ENCODE measurements at places on chromosomes 6 and 20.

GRCh38 chr6:88301888-88302768, 136.0 kb upstream of the CNR1 start:
- DNase-seq, result no peak

- no peak for DNase-seq
Observed at GRCh38 chr6:141056945-141057625, 1075.6 kb upstream of the GJE1 start.

DNA sequence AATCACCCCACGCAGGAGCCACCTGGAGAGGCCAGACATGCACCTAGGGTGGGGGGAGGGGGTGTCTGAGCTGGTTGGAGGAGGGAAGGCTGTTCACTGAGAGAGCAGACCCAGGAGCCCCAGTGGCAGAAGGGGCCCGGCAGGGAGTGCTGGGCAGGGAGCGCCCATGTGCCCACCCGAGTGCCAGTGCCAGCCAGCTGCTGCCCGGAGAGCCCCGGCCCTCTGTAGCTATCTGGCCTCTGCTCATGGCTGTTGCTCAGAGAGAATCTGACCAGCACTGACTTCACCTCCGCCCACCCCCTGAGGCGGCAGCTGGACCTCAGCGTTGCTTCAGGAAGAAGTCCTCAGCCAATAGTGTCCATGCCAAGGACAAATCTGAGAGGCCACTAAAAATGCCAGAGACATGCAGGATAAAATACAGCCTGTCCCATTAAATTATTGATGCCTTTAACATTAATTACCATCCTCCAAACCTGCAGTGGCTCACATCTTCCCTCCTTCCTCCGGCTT, 22.8 kb downstream of the SLC17A9 start:
- no peak for DNase-seq

- no peak for DNase-seq
Observed at GRCh38 chr6:78867020-78867369, 356 bp upstream of the IRAK1BP1 start.

- peak; percentile 15 for DNase-seq
Observed at GRCh38 chr6:73339340-73339739, 14.7 kb downstream of the DPPA5 start.

DNA sequence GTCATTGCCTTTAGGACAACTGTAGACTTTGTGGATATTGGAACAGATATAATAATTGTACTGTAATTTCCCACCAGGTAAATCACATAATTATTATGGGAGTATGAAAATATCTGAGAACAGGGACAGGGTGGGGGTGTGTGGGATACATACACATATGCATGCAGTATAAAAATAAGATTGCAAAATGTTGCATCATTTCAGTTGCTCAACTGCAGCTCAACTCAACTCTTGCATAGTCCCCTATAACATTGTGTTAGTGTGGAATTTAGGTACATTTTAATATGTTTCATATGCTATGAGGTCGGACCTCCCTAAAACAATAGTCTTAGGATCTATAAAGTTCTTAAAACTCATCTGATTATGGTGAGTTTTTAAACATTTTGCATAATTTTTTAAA, 275.0 kb upstream of the FLRT3 start:
- no peak for DNase-seq

GRCh38 chr6:5997420-5997987, 9.2 kb downstream of the NRN1 start:
- no peak for DNase-seq

DNA sequence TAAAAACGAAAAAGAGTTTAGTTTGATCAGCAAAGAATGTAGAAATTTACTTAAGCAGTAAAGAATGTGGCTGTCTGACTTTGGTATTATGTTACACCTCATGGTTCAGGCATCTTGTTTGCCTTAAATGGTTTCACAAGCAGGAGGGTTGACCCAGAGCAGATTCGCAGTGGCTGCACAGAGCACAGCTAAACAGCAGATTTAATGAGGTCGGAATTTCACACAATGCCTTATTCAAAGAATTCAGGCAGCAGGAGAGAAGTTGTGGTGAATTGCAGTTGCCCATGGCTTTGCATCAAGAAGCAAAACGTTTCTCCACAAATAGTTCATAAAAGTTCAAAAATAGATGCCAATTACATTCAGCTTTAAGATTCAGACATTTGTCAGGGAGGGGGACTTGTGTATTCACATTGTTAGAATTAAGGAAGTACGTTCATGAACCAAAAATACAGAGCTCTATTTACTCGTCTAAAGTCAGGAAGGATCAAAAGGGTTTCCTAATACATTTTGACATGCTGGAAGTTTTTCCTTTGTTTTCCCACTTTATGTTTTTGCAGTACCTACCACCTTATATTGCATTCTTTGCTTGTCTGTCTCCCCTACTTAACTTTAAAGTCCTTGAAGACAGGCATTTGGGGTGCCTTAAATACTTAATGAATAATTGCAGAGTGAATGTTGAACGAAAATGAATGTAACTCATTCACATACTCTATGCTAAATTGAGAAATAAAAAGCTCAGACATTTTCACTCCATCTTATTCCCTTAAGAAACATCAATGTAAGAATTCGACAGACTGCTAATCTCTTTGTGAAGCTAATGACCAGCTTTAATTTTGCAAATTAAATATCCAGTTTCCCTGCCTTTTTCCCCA, 1163.6 kb upstream of the CITED2 start:
- DNase-seq, result peak; percentile 52

DNA sequence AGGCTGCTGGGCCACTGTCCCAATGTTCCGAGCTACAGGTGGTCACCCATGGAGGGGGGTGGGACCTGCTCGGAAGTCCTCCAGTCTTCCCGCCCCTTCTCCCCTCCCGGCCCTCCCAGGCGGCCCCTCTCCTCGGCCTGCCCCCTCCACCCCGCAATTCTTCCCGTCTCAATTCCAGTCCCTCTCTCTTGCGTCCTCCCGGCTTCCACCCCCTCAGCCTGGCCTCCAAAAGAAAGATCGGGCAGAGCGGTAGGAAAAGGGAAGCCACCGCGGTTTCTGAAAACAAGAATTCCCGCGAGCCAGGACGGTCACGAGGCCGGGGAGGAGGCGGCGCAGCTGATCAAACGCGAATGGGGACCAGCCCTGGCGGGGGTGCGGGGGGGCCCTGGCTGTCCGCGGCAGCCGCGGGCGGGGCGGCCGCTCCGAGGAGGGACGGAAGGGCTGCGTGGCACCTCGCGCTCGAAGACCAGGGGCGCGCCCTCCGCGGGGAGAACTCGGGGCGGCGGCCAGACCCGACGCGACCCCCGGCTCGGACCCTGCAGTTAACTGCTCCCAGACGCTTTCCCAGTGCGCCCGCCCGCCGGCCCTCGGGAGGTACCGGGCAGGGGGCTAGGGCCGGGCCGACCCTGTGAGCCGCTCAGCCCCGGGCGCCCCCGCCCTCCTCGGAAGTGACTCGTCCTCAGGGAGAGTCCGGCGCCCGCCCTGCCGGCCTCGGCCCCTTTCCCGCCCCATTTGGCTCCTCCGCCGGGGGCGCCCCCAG, 1.0 kb downstream of the PXDC1 start:
- peak; percentile 33 for DNase-seq

GRCh38 chr6:157813750-157814455, 9.1 kb upstream of the SNX9 start:
- DNase-seq, result no peak

GRCh38 chr6:120993929-120994572, 340.2 kb downstream of the TBC1D32 start:
- no peak for DNase-seq

DNA sequence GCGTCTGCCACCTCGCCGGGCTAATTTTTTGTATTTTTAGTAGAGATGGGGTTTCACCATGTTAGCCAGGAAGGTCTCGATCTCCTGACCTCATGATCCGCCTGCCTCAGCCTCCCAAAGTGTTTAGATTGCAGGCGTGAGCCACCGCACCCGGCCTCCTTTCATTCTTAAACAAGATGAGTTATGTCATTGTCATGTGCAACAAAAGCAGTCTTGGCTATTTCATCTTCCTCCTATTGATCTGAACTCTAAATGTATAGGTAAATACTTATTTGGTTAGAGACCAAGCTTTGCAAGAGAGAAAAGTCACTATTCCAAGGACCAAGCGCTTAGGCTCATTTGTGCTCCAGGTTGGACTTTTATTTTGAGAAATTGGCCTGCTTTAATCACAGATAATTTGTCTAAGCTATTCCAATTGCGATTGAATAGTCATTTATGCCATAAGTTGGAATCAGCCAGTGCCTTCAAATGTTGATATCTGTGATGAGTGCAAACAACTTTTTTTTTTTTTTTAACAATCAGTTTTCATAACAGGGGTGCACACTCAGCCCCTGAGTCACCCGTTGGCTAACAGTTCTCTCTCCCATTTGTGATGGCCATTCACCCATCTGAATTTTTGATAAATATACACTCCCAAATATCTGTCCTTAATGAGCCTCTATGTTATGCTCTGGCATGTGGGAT, 167.3 kb downstream of the BCAS1 start:
- no peak for DNase-seq

GRCh38 chr6:70601014-70601413, 34.3 kb downstream of the SDHAF4 start:
- DNase-seq, result no peak

- DNase-seq, result no peak
Observed at GRCh38 chr20:44480097-44480496, 4.4 kb downstream of the TTPAL start.

GRCh38 chr6:105592329-105592728, 189.4 kb upstream of the PREP start:
- DNase-seq, result peak; percentile 17

GRCh38 chr20:16257021-16257420, 316.2 kb downstream of the KIF16B start:
- no peak for DNase-seq

DNA sequence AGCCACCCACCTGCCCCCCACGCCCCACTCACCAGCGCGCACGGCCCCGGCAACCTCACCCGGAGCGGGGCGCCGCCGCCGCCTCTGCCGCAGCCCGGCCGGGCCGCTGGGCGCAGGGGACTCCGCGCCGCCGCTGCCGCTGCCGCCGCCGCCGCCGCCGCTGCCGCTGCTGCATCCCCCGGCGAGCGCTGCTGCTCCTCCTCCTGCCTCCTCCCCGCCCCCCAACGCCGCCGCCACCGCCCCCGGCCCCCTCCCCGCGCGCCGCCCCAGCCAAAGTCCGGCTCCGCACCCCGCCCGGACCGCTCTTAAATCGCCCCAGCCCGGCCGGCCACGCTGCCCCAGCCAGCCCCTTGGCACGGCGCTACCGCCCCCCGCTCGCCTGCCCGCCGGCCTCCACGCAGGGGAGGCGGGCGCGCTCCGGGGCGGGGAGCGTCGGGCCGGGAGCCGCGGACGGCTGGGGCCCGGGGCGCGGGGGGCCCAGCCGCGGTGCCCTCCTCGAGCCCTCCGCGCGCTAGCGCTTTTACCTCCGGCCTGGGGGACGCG, at the start of gene SULF2:
Gene SULF2, minus strand, starts transcription at position 171 of the 543 bp plus-strand sequence. CDS start 28,118 bp downstream, outside the sequence.
- DNase-seq, result no peak

- DNase-seq, result no peak
Observed at GRCh38 chr6:33428224-33428965, 8.5 kb downstream of the SYNGAP1 start.

DNA sequence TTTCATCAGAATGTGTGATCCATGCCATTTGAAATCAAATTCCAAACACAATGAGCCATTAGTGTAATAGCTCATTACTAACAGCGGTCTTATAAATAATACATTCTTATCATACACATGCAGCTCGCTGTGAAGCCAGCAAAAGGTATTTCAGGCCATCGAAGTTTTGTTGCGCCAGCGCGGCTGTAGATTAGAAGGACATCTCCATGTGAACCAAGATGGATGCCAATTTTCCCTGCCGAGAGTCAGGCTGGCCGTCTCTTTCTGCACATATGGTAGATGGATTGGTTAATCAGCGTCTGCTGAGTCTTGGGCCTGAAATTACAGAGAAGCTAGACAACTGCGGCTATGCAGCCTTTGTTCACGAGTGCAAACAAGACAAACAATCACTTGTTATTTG, 44.1 kb downstream of the CFAP61 start:
- DNase-seq, result no peak
